ENCODE measurements at places on chromosomes 11 and 22.

GRCh38 chr11:13889552-13890249 is 72.8 kb upstream of the SPON1 start:
- DNase-seq: no peak

- DNase-seq: no peak
These were observed 89.0 kb upstream of the CD44 start for GRCh38 chr11:35049859-35050531.

DNA sequence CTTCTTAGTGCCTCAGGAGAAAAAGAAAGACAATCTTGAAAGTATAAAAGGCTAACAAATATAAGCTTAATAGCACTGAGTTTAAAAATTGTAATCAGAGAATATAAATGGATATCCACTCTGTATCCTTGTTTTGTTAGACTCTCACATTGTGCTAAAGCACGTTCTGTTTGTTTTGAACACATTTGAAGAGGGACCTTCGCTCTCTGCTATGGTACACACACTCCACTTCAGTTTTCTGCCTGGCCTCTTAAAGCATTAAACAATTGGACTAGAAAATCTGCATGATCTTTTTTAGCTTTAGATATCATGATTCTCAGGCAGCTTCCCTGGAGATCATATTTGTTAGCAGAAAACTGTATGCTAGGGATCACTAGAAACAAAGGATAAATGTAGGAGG is 40.3 kb upstream of the PGR start:
- DNase-seq: no peak

DNA sequence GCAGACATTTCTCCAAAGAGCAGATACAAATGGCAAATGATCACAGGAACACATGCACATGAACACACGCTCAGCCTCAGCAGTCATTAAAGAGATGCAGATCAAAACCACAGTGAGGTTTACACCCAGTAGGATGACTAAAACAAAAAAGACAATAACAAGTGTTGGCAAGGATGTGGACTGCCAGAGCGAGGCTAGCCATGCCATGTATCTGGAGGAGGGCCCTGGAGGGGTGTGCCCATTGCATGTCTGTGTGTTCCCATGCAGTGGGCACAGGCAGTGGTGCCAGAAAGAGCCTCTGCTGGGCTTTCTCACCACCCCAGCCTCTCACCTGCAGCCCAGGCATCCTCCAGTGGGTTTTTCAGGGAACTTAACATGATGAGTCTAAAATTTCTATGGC is 54.2 kb upstream of the KCNQ1OT1 start:
- DNase-seq: no peak

- no peak for DNase-seq
These were observed 8.3 kb downstream of the SRSF8 start for GRCh38 chr11:95074792-95075563.

DNA sequence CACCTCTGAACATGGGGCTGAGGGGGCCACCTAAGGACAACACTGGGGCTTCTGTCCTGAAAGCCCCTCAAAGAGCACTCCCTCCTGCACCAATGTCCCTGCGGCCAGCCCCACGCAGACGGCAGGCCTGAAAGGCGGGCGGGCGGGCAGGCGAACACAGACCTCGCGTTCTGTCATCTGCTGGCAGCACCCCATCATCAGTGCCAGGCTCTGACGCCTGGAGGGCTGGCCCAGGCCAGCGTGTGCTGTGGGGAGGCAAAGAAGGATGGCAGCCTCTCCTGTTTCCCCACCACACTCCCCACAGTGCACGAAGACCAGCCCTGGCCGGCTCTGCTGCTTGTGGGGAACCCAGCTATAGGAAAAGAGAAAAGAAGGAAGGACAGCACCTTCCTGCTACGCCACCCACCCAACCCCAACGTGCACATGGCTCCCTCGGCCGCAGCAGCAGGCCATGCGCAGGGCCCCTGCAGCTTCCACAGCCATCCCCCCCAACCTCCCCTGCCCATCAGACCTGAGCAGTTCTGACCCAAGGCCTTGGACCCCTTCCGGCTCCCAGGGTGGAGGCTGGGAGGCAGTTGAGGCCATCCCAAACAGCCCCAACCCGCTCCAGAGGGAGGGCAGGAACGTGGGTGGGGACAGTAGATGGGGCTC is 3.5 kb downstream of the SBF1 start:
- DNase-seq: no peak

GRCh38 chr22:30313527-30314363 is 13.0 kb downstream of the TBC1D10A start:
- no peak for DNase-seq

GRCh38 chr11:105092256-105093239 is 47.0 kb downstream of the CARD18 start:
- DNase-seq: no peak
